ENCODE measurements at places on chromosomes 13 and 19.

DNA sequence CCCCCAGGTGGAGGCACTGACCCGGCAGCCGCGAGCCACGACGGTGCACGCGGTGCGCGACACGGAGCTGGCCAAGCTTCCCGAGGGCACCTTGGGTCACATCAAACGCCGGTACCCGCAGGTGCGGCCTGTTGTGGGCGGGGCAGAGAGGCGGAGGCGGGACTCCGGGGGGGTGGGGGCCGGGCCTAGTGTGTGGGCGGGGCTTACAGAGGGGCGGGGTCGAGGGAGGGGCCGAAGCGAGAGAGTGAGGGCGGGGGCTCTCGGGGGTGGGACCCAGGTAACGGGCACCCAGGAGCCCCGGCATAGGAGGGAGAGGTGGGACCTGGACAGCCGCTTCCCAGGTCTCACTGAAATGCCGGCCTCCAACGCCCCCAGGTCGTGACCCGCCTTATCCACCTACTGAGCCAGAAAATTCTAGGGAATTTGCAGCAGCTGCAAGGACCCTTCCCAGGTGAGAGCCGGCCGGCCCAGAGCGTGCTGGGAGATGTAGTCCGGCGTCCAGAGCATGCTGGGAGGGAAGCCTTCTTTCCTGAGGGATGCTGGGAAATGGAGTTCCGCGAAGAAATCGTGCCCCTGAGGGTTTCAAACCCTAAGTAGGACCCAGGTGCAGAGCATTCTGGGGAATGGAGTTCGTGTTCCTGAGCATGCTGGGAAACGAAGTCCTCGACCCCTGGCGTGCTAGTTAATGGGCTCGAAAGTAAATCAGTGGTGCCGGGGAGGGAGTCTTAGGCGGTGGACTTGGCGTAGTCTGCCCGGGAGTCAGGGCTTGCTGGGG is 15.7 kb downstream of the PNPLA6 start:
- DNase-seq, result no peak

GRCh38 chr13:20460761-20461160 is 64.9 kb downstream of the CRYL1 start:
- no peak for DNase-seq

DNA sequence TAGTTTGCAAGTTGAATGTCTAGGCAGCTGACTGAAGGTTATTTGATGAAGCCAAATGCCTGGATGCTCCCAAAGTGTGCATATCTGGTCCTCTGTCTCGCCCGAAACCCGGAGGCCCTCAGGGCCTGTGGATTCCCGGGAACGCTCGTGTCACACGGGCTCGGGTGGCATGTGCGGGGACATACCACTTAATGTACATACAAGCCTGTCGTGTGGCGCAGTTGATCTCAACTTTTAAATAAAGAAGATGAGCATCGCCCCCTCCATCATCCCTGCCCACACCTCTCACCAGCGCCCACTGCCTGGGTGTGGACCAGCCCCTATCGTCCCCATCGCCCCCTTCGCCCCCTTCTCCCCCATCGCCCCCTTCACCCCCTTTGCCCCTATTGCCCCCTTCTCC is 33.9 kb downstream of the ATP11A start:
- no peak for DNase-seq

DNA sequence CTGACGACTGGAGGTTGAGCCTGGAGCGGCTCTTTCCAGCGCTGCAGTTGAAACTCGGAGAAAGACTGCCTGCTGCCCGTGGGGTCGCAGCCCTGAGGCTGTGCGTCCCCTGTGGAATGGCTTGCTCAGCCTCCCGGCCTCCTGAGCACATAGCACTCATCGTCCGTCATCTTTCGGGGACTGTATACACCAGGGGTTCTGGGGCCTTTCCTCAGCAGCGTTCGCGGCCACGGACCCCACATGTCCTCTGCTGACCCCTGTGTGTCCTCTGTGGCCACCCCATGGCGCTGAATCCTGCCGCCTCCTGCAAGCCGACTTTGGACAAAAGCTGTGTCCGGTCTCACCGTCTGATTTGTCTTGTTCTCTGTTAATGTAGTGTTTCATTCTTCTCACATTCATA is 20.4 kb downstream of the CUL4A start:
- DNase-seq, result no peak

- DNase-seq, result peak; percentile 13
Observed at GRCh38 chr19:45152504-45153338, 8.1 kb downstream of the NKPD1 start.

DNA sequence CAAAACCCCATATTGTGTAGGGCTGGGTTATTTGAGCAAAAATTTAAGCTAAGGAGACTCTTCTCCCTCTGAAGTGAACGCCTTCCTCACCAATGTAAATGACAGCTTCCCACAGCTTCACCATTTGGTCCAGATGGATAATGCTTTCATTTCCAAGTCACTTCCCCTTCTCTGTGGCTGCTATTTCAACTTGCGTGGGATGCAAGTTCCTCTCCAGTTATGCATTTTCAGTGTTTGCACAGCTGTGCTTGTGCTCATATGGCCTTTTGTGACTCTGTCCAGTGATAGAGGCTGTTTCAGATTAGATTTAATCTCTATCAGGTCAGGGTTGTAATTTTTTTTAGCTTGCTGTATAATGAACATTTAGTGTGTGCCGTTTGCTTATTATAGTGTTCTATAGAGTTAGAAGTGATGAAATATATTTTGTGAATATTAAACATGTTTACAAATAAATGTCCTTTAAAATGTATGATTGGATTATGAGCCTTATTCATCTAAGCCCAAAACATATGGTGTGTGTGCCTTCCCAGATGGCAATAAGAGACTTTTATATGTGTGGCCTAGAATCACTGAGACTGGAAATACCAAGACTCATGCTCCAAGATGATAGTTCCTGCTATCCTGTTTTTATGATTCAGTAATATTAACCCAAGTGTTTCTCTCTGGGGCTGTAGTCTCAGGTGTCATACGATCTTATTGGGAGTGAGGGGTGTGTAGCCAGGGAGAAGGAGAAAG is 86.6 kb downstream of the TNFRSF19 start:
- DNase-seq, result no peak

DNA sequence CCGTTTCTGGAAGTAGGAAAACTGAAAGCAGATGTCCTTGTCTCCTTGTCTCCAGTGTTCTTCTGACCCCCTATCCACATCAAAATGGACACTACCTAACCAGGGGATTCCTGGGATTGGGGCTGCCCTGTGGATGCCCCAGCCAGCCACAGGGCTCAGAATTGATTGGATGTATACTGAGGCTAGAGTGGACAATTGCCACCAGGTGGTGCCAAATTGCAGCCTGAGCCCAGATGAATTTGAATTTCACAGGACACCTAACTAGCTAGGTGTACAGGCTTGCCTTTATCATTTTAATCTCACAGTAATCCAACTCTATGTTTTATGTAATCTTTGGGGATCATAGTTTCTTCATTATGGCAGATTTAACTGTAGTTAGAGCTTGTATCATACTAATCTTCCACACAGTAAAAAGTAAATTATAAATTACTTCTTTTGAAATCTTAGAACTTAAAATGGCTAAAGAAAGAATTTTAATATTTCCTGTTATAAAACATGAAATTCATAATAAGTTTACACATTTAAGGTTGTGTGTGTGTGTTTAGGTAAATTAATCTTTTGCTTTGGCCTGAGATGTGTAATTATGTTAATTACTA is 58.0 kb downstream of the PIBF1 start:
- DNase-seq, result no peak

DNA sequence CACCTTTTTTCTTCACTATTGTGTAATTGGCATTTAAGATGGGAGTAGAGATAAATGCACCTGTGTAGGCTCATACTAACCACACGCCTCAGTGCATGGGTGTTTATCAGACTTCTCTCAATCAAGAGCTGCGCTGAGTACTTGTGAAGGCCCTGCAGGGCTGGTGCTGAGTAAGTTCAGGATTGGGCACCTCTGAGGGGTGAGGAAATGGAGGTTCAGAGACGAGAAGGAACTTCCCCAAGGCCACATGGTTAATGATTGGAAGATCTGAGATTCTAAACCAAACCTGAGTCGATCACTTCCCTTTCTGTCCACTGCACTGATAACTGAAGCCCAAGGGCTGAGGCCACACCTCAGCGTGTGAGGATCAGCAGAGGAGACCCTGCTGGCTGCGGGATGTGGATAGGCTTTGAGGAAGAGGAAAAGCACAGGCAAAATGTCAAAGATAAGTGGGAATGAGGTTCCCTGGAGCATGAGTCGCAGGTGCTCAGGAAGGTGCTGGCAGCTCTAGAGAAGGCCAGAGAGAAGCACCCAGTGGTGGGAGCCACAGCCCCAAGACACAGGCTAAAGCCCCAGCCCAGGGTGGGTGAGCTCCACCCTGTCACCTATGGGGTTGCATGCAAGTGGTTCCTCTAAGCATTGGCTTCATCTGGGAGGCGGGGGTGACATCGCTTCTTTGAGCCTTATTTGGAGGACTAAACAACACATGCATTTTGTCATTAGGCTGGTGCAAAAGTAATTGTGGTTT is 32.3 kb upstream of the GJB6 start:
- DNase-seq, result no peak

- DNase-seq, result no peak
Observed at GRCh38 chr19:55688422-55689218, 13.6 kb downstream of the EPN1 start.

GRCh38 chr13:72141855-72142519 is 275.0 kb upstream of the DACH1 start:
- DNase-seq, result no peak

DNA sequence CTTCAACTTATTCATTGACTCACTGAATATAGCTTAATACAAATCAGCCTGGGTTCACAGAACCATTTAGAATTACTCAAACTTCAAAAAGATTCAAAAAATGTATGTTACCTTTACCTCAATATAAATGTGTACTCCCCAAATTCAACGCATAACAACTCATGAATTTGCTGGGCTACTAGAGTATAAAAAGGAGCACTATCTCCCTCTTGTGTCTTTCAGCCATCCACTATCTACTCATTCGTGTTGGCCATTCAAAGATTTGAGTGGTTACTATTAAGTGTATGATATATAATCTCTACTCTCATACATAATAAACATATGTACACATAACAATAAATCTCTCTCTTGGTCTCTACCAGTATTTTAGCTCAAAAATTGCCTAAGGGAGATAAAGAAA is 20.3 kb downstream of the INTS6 start:
- DNase-seq, result no peak

DNA sequence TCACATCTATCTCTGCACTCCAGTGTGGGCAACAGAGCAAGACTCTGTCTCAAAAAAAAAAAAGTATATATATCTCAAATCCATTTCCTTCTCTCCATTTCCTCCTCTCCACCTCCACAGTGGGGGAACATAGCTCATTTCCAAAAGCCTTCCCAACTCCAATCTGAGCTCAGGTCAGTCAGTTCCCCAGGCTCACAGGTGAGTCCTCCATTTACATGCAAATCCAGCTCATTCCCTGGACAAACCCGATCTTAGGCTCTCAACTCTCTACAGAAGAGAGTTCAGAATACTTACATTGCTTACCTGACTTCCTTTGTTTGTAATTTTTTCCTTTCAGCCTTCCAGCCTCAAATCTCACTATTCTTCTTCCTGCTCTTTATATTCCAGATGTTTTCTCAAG is 518.3 kb downstream of the GPC6 start:
- DNase-seq, result no peak

- DNase-seq, result no peak
Observed at GRCh38 chr13:43650882-43651281, 135.9 kb downstream of the ENOX1 start.

GRCh38 chr13:31174018-31174417 is 12.3 kb upstream of the HSPH1 start:
- no peak for DNase-seq

GRCh38 chr13:91134803-91135184 is 212.7 kb upstream of the MIR17HG start:
- no peak for DNase-seq

DNA sequence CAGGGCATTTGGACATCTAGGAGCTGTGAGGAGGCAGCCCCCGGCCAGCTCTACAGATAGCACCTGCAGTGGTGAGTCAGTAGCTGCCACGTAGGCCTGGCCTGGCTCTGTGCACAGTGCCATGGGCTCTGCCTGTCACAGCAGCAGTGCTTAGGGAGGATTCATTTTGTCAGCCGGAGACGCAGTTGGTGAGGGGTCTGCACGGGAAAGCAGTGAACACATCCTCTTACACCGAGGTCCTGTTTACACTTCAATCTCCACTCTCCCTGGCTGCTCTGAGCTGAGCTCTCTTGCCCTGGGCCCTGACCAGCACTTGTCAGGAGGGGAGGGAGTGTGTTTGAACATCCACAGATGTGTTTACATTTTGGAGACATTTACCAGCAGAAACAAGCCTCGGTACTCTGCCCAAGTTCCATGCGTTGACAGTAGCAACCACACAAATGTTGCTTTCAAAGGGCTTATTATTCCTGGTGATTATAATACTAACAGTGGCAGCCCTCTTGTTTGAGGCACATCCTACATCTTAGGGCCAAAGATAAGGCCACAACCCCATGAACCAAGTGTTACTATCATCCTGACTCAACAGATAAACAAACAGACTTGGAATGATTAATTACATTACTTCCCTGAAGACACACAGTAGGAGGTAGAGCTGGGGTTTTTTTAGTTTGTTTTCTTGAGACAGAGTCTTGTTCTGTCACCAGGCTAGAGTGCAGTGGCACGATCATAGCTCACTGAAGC is 148.9 kb downstream of the USP12 start:
- no peak for DNase-seq

GRCh38 chr19:18044825-18045304 is 36.9 kb downstream of the ARRDC2 start:
- peak; percentile 58 for DNase-seq

GRCh38 chr13:23655321-23655720 is 85.1 kb downstream of the TNFRSF19 start:
- no peak for DNase-seq

DNA sequence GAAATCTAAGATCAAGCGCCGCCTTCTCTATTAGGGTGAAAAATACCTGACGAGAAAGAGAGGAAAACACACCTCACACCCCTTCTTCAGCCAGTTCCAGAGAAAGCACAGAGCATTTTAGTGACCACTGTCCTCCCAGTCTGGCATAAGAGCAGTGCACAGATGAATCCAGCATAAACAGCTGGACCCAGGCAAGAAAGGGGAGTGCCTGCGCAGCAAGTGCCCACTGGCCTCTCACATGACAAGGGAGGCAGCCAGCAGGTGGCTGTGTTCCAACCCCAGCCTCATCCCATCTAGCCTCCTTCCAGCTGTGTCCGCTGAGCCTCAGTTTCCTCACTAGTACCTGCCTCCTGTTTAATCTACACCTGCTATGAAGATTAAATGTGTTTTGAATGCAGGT is 8.0 kb downstream of the MED26 start:
- DNase-seq, result no peak
